Left lung (tissue), 14 donors: ENCODE measurements at places on chromosomes 1 and 21. TPM values are rescaled to one million over a fixed set of nuclear protein-coding genes. Genes with fewer than 3 reads are reported as not detected.

CYP2J2 gene
- polyA plus RNA-seq: 1.9 TPM

HNRNPU gene
- 661 TPM for polyA plus RNA-seq

- DNase-seq: no peak
- H3K36me3 ChIP-seq: no peaks in the 10 kb centered on the region
- no peaks in the 10 kb centered on the region for H3K27me3 ChIP-seq
- H3K27ac ChIP-seq: no peak overlapping the region
- H3K4me1 ChIP-seq: no peaks in the 10 kb centered on the region
Measured at GRCh38 chr21:29449306-29449950, 150.7 kb downstream of the BACH1 start.

NPHS2 gene
- 0.52 TPM for polyA plus RNA-seq

GRCh38 chr1:40039245-40039756, 1.2 kb upstream of the CAP1 start:
- no peaks in the 10 kb centered on the region for H3K27me3 ChIP-seq
- H3K4me3 ChIP-seq: peak overlapping the region; percentile 99
- peaks cover 43% of the 10 kb centered on the region for H3K4me1 ChIP-seq

DNA sequence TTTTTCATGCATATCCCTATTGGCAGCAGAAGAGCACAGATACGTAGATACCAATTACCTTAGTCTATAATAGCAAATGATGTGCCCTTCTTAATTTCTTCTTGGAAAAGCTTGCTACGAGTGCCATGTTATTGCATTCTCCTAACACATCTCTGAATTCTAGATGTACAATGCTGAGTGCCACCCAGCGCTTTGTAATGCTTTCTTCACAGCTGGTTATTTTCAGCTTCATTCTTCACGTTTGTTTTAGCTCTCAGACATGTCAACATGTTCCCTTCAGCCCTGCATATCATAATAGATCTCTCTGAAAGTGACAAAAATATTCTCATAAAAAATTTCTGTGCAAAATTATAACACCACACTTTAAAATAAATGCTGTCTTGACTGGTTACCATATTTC, 981.2 kb downstream of the TTLL7 start:
- H3K4me1 ChIP-seq: no peaks in the 10 kb centered on the region
- no peak overlapping the region for H3K4me3 ChIP-seq
